ENCODE measurements at places on chromosomes 11 and 22.

DNA sequence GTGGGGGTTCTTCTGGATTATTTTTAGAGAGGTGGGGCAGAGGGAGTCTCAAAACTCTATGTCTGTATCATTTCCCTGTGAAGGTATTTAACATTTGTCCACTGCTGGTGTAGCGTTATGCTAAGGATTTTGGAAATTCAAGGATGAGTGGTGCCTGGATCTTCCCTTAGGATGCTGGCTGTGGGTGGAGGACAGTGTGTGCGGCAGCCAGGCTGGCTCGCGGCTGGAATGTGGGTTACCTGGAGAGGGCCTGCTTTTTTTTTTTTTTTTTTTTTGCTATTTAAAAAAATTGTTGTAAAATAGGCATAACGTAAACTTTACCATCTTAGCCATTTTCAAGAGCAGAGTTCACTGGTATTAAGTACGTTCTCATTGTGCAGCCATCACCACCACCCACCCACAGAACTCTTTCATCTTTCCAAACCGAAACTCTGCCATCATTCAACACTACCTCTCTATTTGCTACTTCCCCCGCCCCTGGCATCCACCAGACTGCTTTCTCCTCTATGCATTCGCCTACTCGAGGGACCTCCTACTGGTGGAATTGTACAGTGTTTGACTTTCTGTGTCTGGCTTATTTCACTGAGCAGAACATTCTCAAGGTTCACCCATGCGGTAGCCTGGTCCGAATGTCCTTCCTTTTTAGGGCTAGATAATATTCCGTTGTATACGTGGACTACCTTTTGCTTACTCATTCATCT lies 67.1 kb downstream of the PARVB start:
- DNase-seq = no peak

DNA sequence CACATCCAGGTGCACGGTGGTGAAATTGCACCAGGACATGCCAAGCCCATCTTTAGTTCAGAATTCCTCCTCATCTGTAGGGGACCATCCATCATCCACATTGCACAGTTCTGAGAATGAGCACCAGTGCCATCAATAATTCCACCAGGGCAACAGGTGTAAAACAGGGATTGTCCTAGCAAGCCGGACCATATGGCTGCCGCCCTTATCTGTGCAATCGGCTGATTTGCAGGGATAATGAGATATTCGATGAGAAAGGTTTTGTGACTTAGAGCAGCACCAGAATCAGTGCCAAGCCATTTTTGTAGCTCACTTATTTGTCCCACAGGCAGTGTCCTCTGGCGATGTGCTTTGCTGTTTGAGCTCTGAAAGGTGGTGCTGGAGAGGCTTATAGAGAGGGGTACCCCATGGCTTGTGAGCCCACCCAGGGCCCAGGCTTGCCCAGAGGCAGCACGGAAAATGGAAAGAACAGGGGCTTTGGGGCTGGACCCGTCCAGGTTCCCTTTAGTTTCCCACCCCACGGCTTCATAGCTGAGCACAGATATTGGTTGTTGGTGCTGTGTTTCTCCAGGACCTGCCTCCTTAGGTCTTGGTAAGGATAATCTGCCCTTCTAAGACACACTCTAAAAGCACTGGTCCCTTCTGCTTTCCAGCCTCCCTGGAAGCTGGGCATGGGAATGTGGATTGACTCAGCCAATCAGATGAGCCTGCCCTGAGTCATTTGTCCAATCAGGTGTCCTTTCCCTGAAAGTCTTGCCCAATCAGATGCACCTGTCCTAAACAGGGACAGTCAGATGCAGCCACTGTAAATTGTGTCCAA lies 84.0 kb upstream of the SHANK2 start:
- DNase-seq = no peak

DNA sequence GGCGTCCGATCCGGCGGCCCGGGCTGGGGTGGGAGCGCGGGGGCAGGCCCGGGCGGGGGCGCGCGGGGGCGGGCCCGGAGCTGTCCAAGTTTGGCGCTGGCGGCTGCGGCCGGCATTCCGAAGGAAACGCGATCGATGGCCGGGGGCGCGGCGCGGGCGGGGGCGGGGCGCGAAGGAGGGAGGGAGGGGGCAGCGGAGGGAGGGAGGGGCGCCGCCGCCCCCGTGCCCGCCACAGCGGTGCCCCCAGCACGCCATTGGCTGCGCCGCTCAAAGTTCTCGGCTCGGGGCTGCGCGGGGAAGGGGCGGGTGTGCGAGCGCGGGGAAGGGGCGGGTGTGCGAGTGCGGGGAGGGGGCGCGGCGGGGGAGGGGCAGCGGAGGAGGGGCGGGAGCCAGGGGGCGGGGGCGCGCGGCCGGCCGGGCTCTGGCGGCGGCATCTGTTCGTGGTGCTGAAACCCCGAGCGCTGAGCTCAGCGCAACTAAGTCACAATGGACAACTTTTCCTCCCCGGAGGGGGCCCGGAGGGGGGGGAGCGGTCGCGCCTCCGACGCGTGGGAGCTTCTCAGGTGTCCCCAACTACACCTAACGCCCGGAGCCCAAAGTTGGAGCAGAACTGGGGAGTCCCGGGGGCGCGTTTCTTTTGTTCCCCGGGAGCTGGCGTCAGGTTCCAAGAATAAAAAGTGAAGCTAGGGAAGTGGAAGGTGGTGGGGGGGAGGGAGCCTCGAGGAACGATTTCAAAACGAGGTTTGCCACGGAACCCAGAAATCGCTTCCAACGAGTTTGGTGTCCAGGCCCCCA lies 2.2 kb downstream of the PHF21B start:
- no peak for DNase-seq

DNA sequence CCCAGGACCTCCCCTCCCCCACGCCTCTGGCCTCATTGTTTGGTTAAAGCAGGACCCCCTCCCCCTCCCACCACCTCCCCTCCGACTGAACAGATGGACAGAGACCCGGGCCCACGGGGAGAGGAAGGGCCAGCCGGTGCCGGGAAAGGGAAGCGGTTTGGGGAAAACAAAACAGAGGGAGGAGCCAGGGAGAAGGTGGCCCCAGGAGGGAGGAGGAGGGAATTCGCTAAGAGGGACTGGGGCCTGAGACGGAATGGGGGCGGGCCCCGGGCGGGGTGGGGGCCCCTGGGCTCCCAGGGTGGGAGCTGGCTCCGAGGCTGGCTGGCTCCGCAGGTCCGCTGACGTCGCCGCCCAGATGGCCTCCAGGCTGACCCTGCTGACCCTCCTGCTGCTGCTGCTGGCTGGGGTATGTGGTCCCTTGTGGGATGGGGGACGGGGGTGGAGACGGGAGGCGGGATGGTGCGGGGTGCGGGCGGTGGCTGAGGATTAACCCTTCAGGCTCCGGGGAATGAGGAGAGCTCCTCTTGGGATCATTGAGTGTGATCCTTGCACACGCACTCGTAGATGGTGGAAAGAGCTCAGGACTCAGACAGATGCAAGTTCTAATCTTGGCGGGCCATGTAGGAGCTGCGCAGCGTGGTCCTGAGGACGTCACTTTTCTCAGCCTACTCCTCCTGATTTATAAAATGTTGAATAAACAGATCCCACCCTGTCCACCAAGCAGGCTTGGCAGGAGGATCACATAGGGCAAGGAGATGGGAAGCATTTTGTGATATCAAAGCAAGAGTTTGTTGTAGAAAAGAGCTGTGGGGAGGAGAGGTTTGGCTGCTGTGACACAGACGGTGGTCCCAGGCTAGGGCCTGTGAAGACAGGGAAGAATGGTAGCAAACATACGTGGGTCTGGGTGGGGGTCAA lies 688 bp downstream of the SERPING1 start:
- DNase-seq = no peak

DNA sequence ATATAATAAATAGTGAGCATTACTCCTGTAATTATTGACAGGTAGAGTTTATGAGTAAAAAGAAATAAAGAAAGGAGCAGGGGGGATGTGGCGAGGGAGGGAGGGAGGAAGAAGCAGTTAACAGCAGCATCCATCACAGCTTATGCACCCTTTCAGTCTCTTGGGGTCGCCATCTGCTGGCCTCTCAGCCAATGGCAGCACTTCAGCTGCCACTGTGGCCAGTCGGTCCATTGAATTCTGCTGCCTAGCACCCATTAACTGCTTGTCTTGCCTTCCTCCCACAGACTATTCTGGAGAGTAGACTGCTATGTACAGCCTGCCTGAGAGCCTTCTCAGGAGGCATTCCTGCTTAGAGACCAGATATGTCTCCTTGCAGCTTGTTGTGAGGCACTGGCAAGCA lies 388.3 kb downstream of the TENM4 start:
- DNase-seq = no peak

DNA sequence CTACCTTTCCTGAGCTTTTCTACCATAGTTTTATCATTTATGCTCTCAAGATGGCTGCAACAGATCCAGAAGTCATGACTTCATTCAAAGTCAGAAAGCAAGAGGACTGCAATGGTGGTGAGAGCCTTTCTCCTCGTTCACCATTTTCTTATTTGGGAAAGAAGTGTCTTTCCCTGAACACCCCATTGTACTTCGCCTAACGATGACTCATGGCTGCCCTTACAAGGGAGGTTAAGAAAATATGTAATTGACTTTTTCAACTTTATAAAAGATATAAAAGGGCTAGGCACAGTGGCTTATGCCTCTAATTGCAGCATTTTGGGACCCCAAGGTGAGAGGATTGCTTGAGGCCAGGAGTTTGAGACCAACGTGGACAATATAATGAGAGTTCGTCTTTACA lies 541.7 kb downstream of the METTL15 start:
- no peak for DNase-seq

DNA sequence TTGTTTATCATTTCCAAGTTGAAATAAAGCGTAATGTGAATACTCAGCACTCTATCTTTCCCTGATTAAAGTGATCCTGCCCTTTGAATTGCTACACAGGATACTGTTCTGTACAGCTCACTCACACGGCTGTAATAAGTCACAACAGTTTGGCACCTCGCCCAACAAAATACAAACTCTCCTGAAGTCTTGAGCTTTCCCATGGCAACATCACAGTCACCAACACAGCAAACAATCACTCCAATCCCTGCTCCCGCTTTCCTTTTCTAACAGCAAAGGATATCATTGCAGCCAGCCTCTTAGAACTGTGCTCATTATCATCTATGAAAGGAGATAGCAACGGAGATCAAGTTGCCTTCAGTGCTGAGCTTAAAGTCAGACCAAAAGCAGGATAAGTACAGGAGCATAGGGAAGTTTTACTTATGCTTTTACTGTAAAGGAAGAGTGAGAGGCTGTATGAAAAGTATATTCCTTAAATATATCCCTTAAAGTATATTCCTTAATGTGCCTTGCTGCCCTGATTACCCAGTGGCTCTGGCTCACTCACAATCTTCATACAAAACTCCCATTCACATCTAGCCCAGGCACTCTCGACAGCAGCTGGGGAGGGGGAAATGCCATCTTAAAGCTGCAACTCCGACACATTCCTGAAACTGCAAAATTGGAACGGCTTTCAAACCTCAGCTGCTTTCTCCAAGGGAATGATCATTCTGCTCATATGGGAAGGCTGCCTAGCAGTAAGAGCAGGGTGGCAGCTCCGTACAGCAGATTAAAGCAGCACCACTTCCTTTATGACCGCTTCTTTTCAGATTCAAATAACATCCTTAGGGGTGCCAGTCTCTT lies 35.8 kb downstream of the MAML2 start:
- DNase-seq = peak; percentile 5

DNA sequence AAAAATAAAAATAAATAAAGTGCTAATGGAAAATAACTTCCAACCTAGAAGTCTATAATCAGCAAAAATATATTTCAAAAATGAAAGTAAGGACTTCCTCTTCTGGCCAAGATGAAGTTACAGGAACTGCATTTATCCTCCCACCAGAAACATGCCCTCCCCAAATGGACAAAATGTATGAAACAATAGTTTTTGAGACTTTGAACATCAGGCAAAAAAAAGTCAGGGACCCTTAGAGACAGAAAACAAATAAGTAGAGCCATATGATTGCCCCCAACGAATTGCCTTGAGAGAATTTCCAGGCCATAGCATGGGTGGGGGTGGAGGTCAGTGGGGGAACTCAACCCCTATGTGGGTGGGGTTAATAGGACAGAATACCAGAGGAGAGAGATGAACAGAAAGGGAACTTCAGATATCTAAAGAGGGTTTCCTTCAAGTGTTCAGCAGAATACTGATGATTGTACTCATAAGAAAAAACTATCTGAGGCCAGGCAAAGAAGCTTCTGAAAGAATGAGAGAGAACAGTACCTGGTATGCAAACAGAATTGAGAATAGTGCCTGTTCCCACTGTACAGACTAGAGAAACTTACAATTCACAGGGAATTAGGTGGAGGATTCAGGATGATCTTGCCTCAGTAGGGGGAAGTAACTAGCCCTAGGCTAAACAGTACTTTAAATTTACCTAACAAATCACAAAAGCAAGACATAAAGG lies 26.6 kb upstream of the IL10RA start:
- DNase-seq = no peak

DNA sequence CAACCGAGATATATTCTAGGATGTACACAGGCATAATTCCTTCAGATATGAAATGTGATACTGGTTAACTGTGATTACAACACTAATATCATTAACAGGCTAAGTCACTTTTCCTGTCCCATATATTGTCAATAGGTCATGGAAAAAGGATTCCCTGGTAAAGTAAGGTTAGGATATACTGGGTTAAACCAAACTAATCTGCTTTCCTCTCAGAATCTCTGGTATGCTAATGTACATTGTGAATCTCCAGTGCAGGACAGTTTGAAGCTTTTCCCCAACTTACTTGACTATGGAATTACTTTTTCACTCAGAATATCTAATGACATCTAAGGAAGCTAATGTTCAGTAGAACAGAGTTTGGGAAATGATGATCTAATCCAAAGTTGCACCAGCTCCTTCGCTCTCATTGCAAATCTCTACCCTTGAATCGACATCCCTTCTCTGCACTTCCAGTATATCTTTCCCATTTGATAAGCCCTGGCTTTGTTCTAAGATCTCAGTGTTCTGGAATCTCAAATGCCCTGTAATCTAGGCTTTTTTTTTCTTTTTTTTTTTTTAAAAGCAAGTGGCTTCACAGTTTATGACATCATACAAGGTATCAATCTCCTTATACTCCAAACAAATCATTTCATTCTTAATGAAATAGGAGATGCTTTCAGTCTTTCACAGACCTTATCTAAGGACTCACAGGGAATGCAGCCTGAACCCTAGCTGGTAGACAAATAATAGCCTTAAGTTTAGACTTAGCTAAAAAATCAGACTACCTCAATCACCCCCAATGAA lies 43.8 kb downstream of the COPB1 start:
- DNase-seq = no peak

GRCh38 chr22:50146439-50147238 lies 23.9 kb upstream of the PANX2 start:
- DNase-seq = peak; percentile 17

DNA sequence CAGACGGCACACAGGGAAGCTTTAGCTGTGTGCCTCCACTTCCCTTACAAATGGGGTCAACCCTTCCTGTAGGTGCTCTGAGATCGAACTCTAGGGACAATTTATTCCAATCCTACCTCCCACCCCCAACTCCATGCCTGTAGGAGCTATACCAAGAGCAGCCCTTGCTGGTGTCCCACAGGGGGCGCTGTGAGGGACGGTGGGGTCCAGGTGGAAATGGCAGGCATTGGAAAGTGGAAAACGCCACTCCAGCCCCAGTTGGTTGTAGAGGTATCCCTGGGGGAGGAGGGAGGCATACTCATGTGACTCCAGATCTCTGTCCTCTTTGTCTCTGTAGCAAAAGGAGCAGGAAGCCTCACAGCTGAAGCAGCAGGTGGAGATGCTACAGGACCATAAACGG lies 161.3 kb downstream of the MYO18B start:
- no peak for DNase-seq
